ENCODE measurements at places on chromosomes 4 and X.
A peak's percentile ranks its signal among the peaks of the same experiment; 100 is the strongest.

GRCh38 chr4:24130637-24131036, 240.8 kb upstream of the PPARGC1A start:
- no peak for DNase-seq

DNA sequence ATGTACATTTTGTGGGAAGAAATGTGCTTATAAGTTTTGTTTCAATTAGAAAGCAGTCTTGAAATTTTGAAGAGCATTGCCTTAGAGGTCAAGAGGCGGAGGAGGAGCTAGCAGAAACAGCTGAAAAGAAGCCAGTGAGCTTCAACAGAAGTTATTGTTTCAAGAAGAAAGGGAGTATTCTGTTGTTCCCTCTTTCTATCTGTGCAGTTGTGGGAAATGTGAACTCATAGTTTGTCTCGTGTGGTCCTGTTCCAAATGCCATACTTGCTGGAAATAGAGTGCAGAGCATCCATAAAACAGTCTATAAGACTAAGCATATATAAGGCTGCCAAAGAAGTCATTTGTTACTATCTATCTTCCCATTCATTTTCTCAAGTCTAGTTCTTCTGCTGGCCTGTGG, 1015.7 kb downstream of the DMD start:
- DNase-seq, result no peak

DNA sequence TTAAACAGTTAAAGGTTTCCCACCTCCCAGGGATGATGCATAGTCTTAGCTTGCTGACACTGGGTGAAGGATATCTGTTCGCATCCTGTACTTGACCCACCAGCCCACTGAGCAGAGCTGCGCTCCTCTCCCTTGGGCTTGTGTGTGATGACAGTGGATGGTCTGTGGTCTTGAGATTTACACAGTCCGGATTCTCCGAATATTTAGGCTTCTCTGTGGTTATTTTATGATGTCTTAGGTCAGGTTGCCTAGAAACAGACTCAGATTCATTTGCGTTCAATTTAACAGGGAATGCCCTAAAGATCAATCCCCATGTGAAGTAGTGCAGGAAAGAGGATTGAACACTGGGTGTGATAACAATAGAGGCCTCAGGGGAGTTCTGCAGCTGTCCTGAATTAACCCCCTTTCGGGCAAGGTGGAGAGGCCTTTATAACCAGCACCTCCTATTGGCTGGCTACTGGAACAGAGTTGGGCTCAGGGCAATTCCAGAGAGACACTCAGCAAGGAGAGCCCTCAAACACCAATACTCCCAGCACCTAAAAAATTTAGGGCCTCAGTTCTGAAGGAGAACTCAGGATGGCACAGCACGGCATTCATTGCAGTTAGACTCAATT, 653.2 kb upstream of the GALNT7 start:
- peak; percentile 0 for DNase-seq

DNA sequence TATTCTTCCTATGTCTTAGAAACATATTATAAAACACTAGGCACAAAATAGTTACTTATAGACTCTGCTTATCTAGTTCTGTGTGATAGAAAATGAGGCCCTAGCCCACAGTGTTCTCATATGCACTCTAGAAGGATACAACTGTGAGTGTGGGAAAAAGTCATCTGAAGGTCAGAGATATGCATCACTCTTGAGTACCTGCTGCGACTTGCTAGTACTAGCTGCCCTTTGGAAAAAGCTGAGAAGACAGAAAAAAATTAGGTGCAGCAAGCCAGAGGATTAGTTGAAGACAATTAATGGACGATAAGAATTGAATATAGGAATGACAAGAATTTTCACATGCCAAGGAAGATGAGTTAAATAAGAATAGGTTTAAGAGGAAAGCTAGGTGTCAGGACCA, 61.3 kb downstream of the MTHFD2L start:
- peak; percentile 44 for DNase-seq

- DNase-seq, result no peak
These were observed 1118.1 kb upstream of the PRKX start for GRCh38 chrX:4831574-4831973.

GRCh38 chr4:56640621-56641493, 40.2 kb downstream of the HOPX start:
- DNase-seq, result peak; percentile 90

DNA sequence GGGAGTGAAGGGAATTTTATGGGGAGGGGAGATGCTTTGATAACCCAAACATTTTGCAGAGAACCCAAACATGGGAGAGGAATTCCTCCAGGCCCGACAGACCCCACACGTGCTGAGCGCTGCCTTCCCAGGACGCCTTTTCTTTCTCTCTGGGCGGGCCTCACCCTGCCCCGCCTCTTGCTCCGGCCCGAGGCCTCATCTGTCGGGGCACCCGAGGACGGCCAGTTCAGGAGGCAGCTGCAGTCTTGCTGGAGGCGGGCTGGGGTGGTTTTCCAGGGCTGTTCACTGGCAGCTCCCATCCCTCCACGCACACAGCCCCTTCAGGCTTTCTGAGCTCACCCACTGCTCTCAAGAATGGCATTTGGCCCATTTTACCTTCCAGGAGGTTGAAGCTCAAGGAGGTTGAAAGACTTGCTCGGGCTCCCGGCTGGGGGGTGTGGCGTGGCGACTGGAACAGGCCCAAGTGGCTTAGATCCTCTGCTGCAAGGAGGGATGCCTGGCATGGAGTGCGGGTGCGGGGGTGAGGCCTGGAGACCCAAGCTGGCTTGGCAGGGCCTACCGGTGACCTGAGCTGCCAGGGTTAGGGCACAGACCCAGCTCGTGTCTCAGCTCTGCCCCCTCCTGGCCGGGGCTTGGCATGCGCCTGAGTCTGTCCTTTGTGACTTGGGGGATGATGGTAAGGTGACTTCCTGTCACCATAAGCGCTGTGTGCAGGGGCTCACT, 99.2 kb downstream of the PSAPL1 start:
- peak; percentile 66 for DNase-seq

DNA sequence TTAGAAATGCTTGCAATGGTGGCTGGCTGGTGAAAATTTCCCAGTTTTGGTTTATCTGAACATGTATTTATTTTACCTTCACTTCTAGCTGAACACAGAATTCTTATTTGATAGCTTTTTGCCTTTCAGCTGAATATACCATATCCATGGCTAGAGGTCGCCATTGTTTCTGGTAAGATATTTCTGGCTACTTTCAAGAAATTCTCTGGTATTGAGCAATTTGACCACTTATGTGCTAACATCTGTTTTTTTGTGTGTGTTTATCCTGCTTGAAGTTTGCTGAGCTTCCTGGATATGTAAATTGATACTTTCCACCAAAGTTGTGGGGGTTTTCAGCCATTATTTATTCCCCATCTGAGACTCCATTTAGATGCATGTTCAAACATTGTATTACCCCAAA, 75.4 kb downstream of the FBXW7 start:
- DNase-seq, result no peak

DNA sequence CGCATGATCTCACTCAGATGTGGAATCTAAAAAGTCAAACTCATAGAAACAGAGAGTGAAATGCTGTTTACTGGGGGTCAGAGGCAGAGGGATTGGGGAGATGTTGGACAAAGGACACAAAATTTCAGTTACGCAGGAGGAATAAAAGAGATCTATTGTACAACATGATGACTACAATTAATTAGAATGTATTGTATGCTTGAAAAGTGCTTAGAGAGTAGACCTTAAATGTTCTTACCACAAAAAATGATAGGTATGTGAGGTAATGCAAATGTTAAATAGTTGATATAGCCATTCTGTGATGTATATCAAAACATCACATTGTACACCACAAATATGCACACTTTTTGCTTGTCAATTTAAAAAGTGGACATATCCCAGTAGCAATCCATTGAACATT, 36.1 kb upstream of the PHKA2 start:
- DNase-seq, result no peak

DNA sequence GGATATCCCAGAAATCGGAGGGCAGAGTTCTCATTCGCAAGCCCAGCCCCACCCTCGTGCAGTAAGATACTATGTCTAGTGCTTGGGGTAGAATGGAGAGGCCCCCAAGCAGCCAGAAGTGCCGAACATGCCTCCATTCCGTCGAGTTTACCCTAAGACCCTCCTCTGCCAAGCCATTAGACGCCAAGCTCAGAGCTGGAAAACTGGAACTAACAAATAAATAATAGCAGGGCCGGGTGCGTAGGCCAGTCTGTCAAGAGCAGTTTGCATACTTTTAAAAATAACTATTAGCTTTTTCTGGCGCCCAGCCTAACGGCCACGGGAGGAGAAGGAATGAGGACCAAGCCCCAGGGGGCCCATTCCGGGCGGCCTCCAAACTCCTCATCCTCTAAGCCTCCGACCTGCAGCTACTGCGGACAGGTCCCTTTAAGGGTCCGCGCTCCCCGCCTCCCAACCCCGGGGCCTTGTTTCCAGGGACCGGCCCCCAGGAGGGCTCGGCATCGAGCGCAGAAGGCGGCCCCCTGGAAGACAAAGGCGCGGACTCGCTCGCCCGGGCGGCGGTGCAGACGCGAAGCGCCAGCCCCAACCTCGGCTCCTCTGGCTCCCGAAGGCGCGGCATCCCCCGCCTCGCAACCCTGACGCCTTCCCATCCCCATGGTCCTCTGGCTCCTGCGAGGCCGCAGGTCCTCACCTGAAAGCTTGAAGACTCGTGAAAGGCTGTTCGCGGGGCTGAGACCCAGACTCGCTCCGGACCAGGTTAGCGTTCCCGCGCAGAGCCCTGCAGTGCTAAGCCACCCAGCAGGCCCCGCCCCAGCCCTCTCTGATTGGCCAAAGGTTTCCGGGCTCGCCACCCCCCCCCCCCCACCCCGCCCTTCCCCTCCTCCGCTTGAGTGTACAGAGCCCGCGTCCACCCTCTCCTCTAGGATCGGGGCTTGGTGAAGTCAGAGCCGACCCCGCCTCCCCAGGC, at the start of gene TMSB15A:
Gene TMSB15A (minus strand): TSS at position 765 of the 967 bp plus-strand sequence.
- peak; percentile 55 for DNase-seq

DNA sequence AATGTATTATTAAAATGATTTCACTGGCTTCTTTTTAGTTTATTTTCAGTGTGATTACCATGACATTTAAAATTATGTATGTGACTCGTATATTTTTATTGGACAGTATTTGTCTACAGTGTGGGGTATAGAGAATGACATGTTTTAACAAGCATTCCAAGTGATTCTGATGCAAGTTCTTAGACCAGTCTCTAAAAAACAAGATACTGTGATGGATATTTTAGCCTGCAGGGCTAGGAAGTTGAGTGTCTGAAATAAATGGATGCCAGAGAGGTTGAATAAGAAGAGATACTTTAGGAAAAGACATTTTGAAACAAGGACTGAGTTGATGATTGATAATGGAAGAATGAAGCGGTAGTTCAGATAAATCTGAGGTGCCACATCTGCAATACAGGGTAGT, 3.5 kb upstream of the MAD2L1 start:
- DNase-seq, result no peak

GRCh38 chr4:121358473-121358872, 22.3 kb downstream of the QRFPR start:
- DNase-seq, result peak; percentile 25

DNA sequence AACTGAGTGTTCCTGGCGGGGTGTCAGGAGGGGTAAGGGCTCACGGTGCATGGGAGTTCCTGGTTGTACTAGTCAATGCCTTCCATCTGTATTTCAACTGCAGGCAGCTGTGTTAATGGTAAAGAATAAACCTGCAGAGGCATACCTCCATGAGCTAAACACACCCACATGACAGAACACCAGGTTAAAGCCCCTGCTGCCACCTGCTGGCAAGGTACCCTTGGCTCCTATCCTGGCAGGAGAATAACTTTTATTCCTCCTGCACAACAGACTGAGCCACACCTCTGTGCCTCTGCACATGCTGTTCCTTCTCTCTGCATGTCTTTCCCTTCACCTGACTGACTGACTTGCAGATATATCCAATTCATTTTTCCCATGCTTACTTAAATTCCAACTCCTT, 11.1 kb downstream of the ITIH6 start:
- DNase-seq, result no peak

DNA sequence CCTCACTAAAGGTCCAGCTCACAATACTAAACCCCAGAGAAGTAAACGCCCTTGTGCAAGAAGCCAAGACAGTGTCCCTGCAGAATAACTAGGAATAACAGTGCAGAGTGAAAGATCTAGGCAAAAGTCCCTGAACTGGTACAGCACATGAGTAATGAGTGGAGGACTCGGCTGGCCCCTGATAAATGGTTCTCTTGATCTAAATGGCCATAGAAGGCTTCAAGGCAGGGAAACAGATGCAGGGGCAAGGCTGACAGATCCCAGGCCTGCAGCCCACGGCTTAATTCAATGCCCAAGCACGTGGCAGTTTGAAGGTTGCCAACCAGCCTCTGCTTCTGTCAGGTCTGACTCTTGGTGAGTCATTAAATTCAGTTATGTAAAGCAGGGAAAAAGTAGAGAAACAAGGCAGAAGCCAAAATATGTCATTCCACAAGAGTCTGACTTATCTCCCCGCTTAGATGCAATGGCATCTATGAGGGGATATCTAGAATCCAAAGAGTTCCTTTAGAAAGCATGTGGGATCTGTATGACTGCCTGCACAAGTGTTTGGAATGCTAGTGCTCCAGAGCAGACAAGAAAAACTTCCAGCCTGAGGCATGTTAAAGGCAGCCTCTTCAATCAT, 121.3 kb downstream of the PRDM5 start:
- DNase-seq, result peak; percentile 92

GRCh38 chr4:22514481-22514880, 1.4 kb downstream of the ADGRA3 start:
- peak; percentile 9 for DNase-seq

DNA sequence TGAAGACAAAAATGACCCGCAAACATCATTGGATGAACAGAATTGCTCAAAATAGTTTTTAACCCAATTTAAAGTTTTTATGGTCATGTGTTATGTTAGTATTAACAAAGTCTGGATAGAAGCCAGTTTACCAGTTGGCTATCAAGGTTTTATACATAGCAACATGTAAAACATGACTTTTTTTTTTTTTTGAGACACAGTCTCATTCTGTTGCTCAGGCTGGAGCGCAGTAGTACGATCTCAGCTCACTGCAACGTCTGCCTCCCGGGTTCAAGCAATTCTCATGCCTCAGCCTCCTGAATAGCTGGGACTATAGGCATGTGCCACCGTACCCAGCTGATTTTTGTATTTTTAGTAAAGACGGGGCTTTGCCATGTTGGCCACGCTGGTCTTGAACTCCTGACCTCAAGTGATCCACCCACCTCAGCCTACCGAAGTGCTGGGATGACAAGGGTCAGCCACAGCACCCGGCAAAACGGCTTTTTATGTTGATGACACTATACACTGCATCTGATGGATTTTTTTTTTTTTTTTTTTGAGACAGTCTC, 3.4 kb downstream of the SAT1 start:
- DNase-seq, result no peak

GRCh38 chr4:88223516-88223915, 60.8 kb downstream of the PPM1K start:
- DNase-seq, result no peak

DNA sequence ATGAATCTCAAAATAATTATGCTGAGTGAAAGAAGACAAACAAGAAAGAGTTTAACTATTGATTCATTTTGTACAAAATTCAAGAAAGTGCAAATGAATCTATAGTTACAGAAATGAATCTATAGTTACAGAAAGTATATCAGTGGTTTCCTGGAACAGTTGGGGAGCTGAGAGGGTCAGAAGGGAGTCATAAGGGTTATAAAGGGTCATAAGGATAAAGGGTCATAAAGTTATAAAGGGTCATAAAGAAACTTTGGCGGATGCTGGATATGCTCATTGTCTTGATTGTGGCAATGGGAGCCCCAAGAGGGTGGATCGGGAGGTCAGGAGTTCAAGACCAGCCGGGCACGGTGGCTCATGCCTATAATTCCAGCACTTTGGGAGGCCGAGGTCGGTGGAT, 26.0 kb upstream of the INTS6L start:
- no peak for DNase-seq

Data from umbilical cord (tissue), 2 donors.